Activated gamma-delta T cell treated with Interleukin-2 at 50 U/mL for 16 hours (primary cell): ENCODE measurements at places on chromosomes 4 and X.

DNA sequence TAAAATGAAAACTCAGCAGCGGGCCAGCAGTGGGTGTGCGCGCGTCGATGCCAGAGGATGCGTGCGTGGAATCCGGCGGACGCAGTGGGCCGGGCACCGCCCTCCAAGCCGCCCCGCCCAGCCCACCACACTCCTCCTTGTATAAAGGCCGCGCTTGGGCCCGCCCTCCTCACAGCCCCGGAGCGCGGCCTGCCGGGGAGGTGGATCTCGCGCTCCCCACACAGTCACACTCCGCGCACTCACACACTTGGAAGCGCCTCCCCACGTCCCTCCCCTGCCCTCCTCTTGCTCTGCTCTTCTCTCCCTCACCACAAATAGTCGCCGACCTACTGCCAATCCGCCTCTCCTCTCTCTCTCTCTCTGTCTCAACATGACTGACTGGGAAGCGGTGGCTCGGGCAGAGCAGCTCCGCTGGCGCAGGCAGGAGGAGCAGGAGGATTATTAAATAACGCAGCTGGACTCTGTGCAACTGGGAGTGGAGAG, at the start of gene CCSER1:
TSS of gene CCSER1 (plus strand) at position 172 of the 483 bp plus-strand sequence.
- DNase-seq, result peak; percentile 9

GRCh38 chr4:176453079-176453478, 133.3 kb downstream of the SPCS3 start:
- no peak for DNase-seq

DNA sequence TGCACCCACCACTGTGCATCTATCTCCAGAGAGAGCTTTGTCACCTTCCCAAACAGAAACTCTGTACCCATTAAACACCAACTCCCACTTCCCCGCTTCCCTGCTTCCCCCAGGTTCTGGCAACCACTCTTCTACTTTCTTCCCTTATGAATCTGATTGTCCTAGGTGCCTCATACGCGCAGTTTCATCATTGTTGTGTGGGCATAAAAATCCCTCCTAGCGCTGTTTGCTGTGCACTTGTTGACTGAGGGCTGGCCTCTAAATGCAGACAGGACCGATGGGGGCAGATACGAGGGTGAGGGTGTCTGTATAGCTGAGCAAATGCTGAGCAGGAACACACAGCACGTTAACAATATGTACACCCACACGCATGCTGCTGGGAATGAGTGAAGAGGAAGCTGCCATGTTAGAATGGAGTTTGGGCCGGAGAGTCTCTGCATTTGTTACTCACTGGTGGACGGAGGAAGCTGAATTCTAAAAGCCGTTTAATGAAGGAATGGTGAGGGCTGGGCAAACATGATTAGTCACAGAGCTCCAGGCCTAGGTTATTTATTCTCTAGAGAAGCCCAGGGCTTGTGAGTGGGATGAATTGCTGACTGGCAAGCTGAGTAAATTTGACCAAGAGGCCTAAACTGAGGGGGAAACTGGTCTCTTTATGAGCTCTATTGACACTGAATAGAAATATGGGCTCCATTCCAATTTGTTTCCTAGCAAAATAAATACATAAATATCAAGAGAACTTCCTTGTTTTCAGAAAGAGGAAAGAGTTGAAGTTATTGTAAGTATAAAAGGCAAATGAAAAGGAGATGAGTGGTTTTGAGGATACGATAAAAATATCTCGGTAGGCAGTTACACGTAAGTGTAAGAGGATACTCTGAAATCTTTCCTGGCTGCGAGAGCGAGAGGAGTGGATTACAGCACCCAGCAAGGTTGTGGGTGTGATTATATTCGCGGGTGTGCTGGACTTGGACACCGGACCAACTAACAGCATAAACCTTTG, 95.9 kb upstream of the RPS6KA3 start:
- DNase-seq, result no peak

GRCh38 chr4:8146157-8146556, 12.5 kb downstream of the ABLIM2 start:
- DNase-seq, result no peak

DNA sequence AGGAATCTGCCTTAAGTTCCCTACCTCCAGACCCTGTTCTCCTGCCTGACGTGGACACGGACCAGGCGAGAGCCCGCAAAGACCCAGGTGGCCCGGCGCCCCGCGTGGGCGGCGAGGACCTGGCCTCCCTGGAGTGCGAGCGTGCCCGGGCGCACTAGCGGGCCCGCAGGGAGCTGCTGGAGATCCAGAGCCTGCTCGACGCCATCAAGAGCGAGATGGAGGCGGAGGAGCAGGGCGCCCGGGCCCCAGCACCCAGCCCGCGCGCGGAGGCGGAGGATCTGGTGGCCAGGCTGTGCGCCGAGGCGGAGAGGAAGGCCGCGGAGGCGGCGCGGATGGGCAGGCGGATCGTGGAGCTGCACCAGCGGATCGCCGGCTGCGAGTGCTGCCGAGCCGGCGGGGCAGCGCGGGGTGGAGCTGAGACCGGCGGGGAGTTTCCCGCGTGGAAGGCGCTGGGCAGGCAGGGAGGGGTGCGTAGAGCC, 18.2 kb downstream of the MRFAP1 start:
- peak; percentile 44 for DNase-seq

DNA sequence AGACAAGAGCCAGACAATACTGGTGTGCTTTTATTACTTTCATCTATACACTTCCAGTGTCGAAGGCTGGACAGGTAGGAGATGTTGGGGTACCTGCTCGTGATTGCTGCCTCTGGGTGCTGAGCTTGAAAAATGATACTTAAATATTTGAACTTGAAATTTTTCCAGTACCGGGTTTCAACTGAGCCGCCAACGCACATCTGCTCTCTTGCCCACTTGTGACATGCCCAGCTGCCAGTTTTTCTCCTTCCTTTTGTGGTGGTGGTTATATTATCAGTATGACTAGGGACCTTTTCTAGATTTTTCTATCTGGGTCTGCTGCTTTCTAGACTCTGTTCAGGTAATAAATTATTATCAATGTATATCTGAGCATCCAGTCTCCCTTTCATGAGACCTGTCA, 3.4 kb downstream of the OGT start:
- no peak for DNase-seq

DNA sequence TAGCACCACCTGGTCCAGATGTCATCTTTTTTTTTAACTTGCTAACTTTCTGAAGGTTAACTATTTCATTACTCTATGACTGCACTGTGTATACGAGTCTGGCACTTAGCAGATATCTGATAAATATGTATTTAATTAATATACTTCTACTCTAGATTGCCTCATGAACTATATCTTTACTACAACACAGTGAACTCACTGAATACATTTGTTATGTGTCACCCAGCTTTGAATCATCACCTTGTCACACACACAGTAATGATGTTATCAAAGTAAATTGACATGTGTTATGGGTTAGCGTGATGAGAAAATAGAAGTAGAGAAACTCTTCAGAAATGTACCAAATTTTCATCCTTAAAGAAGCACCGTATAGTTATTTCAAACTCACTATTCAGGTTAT, 419.3 kb upstream of the ADGRL3 start:
- DNase-seq, result no peak

DNA sequence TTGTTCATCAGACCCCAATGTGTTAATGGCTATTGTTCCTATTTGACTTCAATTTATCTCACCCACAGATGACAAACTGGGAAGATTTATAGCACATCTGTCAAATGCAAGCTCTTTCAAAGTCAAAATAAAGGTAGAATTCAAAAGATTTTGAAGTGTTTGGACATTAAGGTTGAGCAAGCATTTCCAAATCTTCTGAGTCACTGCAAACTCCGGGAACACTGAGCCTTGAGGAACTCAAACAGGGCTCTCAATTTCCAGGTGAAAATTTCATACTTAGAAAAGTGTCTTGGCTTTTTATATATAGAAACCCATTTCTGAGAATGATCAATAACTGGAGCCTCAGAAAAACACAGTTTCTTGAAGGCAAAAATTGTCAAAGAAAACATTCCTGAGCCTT, 199.5 kb upstream of the IGFBP7 start:
- DNase-seq, result no peak

DNA sequence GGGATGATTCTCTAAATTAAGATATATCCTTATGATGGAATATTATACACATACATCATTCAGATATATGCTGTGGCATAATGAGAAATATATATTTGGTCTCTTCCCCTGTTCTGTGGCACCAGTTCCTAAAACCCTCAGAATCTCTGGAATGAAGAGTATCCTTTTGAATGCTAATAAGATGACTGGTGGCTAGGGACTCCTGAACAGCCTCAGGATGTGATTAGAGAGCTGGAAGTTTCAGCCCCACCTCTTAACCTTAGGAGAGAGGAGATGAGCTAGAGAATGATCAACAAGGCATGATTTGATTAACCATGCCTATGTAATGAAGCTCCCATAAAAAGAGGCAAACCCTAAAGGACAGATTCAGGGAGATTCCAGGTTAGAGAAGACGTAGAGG, 632.0 kb downstream of the IQCM start:
- no peak for DNase-seq

- DNase-seq, result no peak
These were observed 580.3 kb upstream of the ZFP42 start for GRCh38 chr4:187415231-187415630.

DNA sequence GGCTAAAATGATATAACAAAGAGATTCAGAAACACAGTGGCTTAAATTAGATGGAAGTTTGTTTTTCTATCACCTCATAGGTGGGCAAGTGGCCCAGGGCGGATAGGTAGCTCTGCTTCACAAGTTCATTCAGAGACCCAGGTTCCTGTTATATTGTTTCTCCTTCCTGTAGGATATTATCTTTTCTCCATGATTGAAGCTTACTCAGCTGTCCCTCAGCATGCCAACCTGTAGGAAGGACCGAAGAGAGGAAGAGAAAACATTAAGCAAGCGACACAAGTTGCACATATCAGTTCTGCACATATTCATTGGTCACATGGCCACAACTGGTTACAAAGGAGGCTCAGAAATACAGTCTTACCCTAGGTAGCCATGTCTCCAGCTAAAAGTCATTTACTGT, 6.9 kb downstream of the KLHL5 start:
- DNase-seq, result no peak

DNA sequence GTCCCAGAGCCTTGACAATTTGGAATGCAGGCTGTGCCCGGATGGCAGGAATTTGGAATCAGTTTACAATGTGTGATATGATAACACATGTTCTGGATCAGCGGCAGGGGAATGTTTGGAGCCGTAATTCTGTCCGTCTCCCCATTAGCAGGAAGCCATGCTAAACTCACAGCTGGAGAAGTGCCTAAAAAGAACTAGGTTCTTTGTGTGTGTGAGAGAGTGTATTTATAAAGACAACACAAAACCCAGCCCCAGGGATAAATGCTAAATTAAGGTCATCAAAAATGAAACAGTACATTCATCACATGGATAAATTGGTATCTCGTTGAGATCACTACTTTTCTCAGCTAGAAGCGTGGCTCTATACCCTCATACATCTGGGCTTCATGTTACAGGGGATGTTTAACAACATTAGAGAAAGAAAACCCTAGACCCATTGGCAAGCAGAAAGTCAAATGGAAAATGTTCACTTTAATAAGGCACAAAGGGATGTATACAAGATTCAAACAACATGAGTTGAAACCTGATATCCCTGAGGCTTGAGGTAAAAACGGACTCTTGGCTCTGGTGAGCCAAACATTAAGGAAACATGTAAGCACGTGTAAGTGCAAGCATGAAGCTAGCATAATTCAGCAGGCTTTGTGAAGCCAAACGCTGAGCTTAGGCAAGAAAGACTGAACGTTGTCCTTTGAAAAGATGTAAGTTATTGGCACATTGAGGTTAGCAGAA, 18.0 kb upstream of the TMEM131L start:
- no peak for DNase-seq

GRCh38 chr4:133147286-133147821, 1.7 kb upstream of the PCDH10 start:
- no peak for DNase-seq

DNA sequence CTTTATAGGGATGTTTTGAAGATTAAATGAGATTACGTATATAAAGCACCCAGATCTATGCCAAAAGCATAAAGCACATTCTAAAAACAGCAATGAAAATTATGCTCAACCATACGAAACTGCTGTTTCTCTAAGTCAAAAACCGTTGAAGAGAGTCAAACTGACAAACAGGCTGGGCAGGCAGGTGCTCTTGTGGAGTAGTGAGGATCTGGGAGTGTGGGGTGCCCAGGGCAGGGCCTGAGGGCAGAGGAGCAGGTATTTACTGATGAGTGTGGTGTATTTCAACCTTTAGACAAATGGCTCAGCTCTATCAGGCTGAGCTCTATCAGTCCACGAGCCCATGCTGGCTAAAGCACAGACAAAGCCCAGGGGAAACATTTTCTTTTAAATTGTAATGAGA, 40.4 kb downstream of the RELL1 start:
- DNase-seq, result no peak

GRCh38 chr4:88308587-88308986, 24.2 kb upstream of the PPM1K start:
- DNase-seq, result no peak

- no peak for DNase-seq
These were observed 64.6 kb downstream of the RHOH start for GRCh38 chr4:40261231-40262076.

GRCh38 chrX:123924186-123924585, 37.3 kb upstream of the STAG2 start:
- DNase-seq, result no peak

DNA sequence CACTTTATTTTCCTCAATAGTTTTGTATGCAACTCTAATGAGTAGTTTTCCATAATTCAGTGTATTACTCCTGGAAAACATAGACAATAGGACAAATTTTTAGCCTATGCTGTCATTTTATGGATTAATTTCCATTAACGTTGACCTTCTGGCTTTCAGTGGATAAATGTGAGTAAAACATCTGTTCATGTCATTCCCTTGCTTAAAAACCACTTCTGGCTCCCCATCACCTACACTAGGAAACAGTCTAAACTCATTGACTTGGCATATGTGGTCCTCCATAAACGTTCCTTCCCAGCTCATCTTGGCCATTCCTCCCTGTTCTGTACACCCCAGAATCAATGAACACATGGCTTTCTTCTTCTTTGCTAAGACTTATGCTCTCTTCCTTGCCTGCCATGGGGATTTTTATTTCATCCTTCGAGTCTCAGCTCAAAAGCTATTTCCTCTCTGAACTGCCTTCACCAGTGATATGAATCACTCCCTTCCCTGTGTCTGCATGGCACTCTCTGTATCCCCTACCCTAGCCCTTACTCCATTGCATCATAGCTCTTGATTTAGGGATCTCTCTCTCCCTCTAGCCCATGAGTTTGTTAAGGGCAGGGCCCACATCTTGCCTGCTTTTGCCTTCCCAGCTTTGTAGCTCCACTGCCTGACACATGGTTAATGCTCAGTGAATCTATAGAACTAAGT, 34.8 kb downstream of the DOCK11 start:
- DNase-seq, result no peak

- DNase-seq, result no peak
These were observed 66.0 kb downstream of the AASDH start for GRCh38 chr4:56321251-56321650.
